ENCODE measurements at places on chromosomes 11 and 22.

DNA sequence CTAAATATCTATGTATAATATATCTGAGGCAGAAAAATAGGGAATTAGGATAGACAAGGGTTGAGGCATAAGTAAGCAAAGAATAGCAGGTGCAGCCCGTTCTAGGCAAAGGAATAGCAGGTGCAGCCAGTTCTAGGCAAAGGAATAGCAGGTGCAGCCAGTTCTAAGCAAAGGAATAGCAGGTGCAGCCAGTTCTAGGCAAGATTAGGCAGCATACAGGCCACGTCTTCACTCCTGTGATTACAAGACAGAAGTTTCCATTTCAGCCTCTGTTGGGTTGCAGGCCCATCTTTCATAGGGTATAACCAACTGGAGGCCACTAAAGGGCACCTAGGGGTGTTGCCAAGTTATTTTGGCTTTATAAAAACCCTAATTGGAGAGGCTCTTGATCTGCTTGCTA, 28.8 kb upstream of the CHORDC1 start:
- no peak for DNase-seq

- no peak for DNase-seq
Measured at GRCh38 chr11:79418241-79418640, 22.6 kb downstream of the TENM4 start.

GRCh38 chr11:75191330-75191717, 40.4 kb downstream of the SLCO2B1 start:
- DNase-seq: no peak

- DNase-seq: no peak
Measured at GRCh38 chr11:1139441-1140083, 18.2 kb upstream of the MUC5AC start.

DNA sequence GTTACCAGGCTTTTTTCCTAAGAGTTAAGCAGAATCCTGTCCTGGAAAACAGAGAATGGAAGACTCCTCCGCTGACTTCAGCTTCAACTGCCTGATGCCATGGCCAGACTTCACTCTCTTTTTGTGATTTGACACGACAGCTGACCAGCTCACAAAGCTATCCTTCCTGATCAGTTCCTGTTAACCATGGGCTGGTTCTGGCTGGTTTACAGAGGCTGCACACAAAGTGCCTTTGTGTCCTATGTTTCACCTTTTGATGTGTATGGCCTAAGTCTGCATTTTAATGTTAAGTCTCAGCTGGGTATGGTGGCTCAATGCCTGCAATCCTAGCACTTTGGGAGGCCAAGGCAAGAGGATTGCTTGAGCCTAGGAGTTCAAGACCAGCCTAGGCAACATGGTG, 11.1 kb downstream of the FOLR3 start:
- DNase-seq: no peak

GRCh38 chr11:112315057-112315720, 54.5 kb upstream of the PLET1 start:
- no peak for DNase-seq

GRCh38 chr11:118610773-118611432, 3.5 kb downstream of the PHLDB1 start:
- DNase-seq: no peak

DNA sequence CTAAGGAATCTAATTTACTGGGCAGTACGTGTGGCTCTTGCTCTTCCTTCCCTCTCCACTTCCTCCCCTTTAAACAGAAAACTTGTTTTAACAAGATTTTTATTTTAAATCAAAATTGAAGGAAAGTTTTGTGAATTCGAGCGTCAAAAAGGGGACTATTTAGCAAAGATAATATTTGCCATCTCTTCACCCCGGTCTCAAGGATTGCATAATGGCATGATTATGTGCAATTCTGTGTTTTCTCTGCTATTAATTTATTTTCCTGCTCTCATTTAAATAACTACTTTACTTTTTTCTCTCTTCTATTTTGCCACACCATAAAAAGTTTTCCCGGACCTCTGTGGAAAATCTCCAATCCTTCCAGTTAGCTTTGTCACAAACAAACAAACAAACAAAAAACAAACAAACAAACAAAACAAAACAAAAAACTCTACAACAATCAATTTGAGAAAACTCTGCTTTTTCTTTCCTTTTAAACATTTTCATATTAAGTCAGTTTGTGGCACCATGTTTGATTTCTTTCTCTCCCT, 10.2 kb upstream of the PAX6 start:
- no peak for DNase-seq

GRCh38 chr11:122898799-122899198, 16.2 kb downstream of the JHY start:
- no peak for DNase-seq

DNA sequence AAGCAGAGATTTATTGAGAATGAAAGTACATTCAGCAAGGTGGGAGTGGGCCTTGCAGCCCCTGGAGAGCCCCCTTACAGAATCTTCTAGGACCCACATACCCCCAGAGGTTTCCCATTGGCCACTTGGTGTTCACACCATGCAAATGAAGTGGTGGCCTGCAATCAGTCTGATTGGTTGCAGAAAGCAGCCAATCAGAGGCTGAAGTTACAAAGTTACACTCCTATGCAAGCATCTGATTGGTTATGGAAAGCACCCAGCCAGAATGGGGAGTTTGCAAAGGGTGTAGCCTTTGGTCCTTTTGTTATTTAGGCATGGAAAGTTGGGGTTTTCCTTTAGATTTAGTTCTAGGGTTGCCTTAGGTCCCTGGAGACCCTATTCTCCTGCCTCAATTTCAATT, 34.9 kb downstream of the UVRAG start:
- DNase-seq: no peak

DNA sequence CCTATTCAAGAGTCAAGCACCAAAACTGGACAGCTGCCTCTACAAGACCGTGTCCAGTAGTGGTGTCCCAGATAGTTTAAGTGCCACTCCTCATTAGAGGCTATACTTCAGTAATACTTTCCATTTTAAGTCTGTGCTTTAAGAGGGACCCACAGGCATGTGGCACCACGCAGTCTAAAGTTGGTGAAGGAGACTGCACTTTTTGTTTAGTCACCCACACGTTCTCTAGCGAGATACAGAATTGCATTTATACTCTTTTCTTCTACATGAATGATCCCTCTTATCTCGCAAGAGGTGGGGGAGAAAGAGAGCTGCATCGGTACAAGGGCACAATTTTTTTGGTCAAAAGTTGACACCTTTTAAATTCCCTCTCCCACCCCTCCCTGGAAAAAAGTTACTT, 41.5 kb downstream of the DDX6 start:
- no peak for DNase-seq

DNA sequence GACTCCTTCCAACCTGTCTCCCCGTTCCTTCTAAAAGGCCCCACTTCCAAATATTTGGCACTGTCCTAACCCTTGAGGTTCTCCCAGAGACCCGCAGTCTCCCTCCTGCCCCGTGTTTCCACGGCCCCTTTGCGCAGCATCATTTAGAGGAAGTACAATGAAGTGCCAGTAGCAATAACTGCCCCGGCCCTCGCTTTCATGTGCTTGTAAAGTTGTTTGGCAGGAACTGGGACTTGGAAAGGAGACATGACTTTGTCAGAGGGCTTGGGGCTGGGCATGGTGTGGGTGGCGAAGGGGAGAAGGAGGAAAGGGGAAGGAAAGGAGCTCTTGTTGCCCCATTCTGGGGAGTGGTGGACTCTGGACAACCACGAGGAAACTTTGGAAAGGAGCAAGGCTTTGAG, 2.6 kb downstream of the CD44 start:
- DNase-seq: no peak

- no peak for DNase-seq
Measured at GRCh38 chr11:62621027-62621566, 689 bp downstream of the B3GAT3 start.

DNA sequence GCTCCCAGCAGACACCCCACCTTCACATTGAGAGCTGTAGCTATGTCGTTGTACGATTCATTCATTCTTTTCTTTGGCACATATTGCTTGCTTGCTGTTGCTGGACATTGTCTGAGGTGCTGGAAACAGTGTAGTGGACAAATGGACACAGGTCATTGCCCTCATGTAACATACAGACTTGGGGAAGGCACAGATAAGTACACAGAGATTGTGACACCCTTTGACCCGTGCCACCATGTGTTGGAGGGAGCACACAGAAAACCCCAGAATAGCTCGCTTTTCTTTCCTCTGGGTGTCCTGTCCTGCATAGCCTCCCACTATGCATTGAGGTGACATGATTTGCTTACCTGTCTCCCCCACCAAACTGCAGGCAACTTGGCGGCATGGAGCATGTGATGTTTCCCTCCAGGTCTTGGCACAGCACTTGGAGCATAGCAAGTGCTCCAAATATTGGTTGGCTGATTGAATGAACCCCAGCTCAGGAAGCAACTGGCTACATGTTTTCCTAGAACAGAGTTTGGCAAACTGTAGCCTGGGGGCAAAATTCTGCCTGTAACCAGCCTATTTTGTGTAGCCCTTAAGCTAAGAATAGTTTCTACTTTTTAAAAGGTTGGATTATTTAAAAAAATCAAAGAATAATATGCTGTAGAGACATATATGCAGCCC, 30.9 kb upstream of the NECTIN1 start:
- no peak for DNase-seq

DNA sequence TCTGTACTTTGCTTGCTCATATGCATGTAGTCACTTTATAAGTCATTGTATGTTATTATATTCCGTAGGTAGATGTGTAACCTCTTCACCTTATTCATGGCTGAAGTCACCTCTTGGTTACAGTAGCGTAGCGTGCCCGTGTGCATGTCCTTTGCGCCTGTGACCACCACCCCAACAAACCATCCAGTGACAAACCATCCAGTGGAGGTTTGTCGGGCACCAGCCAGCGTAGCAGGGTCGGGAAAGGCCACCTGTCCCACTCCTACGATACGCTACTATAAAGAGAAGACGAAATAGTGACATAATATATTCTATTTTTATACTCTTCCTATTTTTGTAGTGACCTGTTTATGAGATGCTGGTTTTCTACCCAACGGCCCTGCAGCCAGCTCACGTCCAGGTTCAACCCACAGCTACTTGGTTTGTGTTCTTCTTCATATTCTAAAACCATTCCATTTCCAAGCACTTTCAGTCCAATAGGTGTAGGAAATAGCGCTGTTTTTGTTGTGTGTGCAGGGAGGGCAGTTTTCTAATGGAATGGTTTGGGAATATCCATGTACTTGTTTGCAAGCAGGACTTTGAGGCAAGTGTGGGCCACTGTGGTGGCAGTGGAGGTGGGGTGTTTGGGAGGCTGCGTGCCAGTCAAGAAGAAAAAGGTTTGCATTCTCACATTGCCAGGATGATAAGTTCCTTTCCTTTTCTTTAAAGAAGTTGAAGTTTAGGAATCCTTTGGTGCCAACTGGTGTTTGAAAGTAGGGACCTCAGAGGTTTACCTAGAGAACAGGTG, 11.1 kb downstream of the CCND1 start:
- DNase-seq: no peak

GRCh38 chr11:77656362-77656761, 18.8 kb upstream of the CLNS1A start:
- no peak for DNase-seq

GRCh38 chr22:49009359-49010063, 818.2 kb downstream of the BRD1 start:
- no peak for DNase-seq

DNA sequence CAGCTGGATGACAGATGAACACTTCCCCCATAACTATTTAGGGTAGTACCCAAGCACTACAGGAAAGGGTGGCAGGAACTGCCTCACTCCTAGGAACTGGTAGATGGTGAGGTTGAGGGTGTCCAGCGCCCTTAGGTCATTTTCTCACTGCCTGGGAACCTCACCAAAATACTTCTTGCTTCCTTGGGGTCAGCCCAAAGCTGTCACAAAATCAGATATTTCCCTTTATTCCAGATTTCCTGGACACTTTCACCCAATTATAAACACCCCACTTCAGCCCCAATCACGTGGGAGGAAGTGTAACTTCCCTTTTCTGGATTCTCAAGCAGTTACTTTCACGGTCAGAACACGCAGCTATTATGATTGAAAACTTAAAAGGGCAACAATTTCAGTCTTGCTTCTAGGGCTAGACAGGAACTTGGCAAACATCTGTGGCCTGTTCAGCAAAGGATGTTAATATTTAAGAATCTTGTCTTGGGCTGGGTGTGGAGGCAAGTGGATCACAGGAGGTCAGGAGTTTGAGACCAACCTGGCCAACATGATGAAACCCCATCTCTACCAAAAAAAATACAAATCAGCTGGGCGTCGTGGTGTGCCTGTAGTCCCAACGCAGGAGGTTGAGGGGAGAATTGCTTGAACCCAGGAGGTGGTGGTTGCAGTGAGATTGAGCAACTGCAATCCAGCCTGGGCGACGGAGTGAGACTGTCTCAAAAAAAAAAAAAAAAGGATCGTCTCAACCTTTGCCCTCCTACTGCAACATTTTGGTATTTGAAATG, 4.0 kb downstream of the FTH1 start:
- DNase-seq: no peak

GRCh38 chr11:69074375-69075140, 25.8 kb downstream of the TPCN2 start:
- DNase-seq: no peak

GRCh38 chr22:40480996-40481395, 110.6 kb downstream of the SGSM3 start:
- no peak for DNase-seq

GRCh38 chr22:32607086-32607485, 132.5 kb downstream of the FBXO7 start:
- DNase-seq: no peak

- no peak for DNase-seq
Measured at GRCh38 chr11:71937826-71938225, 9.0 kb downstream of the RNF121 start.

DNA sequence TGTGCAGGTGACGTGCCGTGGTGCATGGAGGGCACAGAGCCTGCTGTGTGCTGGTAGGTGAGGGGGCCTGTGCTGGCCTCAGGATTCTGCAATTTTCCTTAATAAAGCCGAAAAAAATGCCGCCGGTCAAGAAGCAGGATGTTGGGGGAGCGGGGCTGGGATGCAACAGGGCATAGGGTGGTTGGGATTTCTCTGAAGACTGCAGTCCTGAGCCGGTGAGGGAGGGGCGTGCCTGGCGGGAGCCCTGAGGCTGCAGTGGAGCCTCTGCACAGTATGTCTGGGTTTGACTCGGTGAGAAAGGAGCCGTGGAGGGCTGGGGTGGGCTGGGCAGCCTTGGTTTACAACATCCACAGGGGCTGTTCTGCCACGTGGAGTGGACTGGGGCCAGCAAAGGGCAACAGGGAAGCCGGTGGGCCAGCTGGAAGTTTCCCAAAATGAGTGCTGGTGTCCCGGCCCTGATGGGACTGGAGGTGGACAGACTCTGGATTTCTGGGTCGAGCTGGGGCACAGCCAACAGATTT, 1.3 kb downstream of the CDHR5 start:
- DNase-seq: no peak

DNA sequence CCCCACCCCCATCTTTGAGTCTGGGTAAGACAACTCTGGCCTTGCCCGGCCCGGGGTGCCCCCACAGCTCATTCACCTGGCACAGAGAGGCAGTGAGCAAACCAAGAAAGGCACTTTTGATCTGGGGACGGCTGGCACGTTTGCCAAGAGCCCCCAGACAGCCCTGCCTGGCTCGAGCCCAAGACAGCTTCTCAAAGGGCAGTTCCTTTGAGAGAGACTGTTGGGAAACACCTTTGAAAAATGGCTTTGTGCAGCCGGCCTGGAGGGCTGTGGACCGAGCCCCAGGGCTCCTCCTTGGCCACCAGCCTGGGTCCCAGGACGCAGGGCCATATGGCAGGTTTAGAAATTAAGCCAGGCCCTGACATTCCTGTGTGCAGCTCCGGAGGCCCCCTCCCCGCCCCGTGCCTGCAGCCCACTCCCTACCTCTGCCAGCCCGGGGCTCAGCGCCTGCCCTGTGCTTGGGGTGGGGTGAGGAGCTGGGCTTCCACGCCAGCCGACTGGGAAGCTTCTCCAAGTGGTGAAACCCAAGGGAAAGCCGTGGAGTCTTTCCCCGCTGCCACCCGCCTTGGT, 50.2 kb upstream of the SMIM38 start:
- DNase-seq: no peak
